ENCODE measurements at places on chromosomes 11 and 22. TPM values are rescaled to one million over a fixed set of nuclear protein-coding genes. Genes with fewer than 3 reads are reported as not detected.

DNA sequence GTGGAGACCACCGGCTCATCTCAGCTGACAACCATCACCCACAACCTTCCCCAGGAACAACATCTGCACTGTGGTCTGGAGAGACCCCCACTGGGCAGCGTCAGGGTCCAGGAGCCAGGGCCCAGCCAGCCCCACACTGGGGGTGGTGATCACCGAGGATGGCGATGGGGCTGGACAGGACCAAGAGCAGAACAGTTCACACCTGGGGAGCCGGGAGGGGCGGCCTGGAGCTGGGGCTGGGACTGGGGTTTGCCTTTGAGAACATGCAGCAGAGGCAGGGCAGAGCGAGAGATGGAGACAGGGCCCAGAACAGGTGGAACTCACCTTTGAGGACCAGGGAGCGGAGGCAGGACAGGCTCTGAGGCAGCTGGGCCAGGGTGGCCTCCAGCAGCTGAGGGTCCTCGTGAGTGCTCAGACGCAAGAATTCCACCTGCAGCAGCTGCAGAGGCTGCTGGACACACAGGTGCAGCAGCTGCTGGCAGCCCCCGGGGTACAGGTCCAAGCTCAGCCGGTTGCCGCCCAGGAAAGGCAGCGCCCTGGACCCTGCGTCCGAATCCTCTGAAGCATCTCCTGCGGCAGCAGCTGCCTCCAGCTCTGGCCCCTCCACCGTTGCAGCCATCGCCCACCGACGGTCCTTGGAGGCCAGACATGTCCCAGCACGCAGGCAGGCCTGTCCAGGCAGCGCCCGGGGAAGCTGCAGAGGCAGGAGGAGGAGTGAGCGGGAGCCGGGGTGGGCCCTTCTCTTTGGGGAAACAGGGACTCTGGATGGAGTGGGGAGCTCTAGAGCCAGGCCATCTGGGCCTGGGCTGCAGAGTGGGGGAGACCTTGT is 1.0 kb downstream of the PIDD1 start:
- H3K27ac ChIP-seq, result no peak overlapping the region
- H3K36me3 ChIP-seq, result peaks cover 5% of the 10 kb centered on the region
- DNase-seq, result peak; percentile 68
- H3K4me3 ChIP-seq, result peak overlapping the region; percentile 84

DNA sequence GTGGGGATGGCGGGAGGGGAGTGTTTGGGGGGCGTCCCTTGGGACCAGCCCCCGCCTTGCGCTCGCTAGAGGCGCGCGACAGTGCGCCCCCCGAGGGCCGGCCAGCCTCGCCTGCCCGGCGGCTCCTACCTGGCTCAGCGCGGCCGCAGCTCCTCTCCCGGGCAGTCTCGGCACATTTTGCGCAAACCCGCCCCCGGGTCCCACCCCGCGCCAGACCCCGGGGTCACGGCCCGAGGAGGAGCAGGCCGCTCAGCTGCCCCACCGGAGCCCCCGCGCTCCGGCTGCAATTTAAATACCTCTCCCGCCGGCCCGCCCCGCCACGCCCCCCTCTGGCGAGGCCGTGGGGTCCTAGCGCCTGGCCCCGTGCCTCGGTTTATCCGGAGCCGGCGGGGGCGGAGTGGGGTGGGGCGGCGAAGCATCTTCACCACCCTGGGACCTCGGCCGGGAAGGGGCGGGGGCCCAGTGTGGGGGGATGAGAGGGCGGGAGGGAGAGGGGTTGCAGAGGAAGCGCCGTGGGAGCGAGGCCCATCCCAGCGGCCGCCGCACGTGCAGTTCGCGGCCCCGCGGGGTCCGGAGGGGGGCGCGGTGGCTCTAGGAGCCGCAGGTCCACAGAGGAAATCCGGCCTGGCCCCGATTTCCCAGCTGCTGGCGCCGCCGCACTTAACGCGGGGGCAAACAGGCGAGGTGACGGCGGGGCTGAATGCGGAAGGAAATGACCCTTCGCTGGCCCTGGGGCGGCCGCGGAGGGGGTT is at the start of gene LRRC32:
Gene LRRC32, minus strand, starts transcription at position 263 of the 752 bp plus-strand sequence. CDS start 4,793 bp downstream, outside the sequence.
- H3K4me1 ChIP-seq, result no peaks in the 10 kb centered on the region
- DNase-seq, result peak; percentile 80
- H3K36me3 ChIP-seq, result no peaks in the 10 kb centered on the region
- H3K4me3 ChIP-seq, result peak within 1 kb of the TSS; percentile 53
- H3K27ac ChIP-seq, result no peak within 1 kb of the TSS
- peaks cover 30% of the 10 kb centered on the region for H3K27me3 ChIP-seq

- H3K27ac ChIP-seq, result no peak overlapping the region
- H3K36me3 ChIP-seq, result peaks cover 14% of the 10 kb centered on the region
- DNase-seq, result no peak
- peaks cover 4% of the 10 kb centered on the region for H3K4me1 ChIP-seq
- no peaks in the 10 kb centered on the region for H3K27me3 ChIP-seq
- no peak overlapping the region for H3K4me3 ChIP-seq
Measured at GRCh38 chr11:72730737-72731136, 21.5 kb downstream of the ARAP1 start.

- H3K4me3 ChIP-seq, result peak overlapping the region; percentile 75
- peak; percentile 95 for DNase-seq
- no peaks in the 10 kb centered on the region for H3K27me3 ChIP-seq
- peak overlapping the region; percentile 10 for H3K27ac ChIP-seq
- H3K36me3 ChIP-seq, result peaks cover 11% of the 10 kb centered on the region
Measured at GRCh38 chr11:3841426-3842350, 929 bp upstream of the RHOG start.

DNA sequence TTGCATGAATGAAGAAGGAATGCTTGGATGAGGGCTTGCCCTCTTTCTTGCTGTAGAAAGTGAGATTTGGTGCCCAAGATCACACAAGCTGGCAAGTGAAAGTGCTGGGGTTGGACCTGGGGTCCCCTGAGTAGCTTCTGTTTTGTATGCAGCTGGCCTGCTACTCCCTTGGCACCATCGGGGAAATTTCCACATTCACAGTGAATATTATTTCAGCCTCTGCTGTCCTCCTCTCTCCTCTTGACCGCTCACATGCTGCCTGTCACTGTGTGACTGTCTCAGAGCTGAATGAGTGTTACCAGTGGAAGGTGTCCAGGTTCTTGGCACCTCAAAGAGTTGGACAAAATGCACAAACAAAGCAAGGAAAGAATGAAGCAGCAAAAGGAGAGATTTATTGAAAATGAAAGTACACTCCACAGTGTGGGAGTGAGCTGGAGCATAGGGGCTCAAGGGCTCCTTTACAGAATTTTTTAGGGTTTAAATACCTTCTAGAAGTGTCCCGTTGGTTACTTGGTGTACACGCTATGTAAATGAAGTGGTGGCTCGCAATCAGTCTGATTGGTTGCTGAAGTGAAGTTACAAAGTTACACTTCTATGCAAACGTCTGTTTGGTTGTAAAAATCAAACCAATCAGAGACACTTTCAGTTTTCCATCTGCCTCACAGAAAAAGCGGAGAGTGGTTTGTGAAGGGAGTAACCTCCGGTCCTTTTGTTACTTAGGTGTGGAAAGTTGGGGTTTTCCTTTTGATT is 87.4 kb downstream of the DEPDC5 start:
- H3K27ac ChIP-seq, result no peak overlapping the region
- no peak overlapping the region for H3K4me3 ChIP-seq
- H3K4me1 ChIP-seq, result no peaks in the 10 kb centered on the region

DNA sequence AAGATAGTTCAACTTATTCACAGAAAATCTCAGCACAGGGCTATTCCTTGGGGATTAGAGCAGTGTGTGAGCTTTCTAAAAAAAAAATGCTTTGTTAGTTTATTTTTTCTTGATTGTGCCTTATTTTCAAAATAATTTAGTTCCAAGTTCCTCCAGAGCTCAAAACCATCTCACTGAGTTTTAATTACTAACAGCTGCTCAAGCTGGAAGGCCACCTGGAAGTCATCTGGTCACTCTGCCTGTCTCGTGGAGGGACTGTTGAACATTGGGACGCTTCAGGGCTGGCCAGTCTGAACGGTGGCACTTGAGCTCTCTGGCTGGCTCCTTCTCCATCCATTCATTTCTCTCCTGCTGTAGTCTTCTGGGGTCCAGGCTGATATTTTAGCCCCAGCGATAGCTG is 4.0 kb downstream of the OR51E1 start:
- H3K27ac ChIP-seq, result no peak overlapping the region
- no peak for DNase-seq
- H3K27me3 ChIP-seq, result peaks cover 81% of the 10 kb centered on the region
- no peaks in the 10 kb centered on the region for H3K4me1 ChIP-seq

GRCh38 chr11:103061656-103062055 is 30.3 kb downstream of the DCUN1D5 start:
- H3K4me1 ChIP-seq, result no peaks in the 10 kb centered on the region
- H3K27ac ChIP-seq, result no peak overlapping the region
- peaks cover 84% of the 10 kb centered on the region for H3K36me3 ChIP-seq
- no peak for DNase-seq
- no peaks in the 10 kb centered on the region for H3K27me3 ChIP-seq

GRCh38 chr11:62171261-62171723 is 18.7 kb upstream of the SCGB1D1 start:
- H3K4me1 ChIP-seq, result no peaks in the 10 kb centered on the region
- peak; percentile 96 for DNase-seq
- H3K27ac ChIP-seq, result no peak overlapping the region

DNA sequence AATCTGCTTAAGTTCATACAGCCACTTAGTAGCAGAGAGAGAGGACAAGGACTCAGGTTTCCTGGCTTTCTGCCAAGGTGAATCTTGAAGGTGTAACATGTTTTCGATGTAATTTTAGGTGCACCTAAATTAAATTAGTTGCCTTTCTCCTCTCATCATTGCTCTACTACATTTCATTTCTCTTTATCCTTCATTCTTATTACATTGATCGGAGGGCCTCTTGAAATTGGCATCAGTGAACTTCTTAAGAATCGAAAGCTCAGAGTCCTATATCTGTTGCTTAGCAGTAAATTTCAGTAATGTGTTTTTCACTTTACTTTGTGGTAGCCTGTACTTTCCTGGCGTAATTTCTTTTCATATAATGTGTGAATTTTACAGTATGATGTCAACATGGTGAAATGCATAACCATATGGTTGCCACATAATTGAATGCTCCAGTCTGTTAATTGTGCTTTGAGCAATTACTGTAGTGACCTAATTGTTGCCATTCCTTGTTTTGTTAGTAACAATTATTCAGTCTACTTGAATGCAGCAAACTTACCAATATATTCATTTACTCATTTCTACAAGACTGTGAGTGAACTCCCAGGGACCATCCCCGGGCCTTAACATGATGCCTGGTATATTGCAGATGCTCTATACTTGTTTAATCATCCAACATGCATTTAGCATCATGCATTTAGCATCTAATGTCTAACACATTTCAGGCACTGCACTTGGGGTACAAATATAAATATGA is 138.1 kb downstream of the MAML2 start:
- H3K4me1 ChIP-seq, result no peaks in the 10 kb centered on the region
- H3K27ac ChIP-seq, result no peak overlapping the region
- no peaks in the 10 kb centered on the region for H3K27me3 ChIP-seq
- H3K36me3 ChIP-seq, result no peaks in the 10 kb centered on the region
- no peak overlapping the region for H3K4me3 ChIP-seq

DNA sequence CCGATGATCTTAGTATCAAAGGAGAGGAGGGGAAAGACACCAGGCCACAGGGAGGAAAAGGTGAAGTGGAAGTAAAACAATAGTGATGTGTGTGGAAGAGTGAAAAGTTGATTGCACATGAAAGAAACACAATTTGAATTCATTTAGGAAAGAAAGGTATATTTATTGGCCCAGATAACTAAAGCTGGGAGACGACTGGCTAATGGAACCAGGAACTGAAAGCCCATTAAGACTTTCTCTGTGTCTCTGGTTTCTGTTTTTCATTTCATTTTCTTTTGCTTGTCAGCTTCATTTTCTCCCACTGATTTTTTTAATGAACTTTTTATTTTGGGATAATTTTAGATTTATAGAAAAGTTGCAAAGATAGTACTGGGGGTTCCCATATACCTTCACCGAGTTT is 5.1 kb upstream of the DCHS1 start:
- H3K4me1 ChIP-seq, result no peaks in the 10 kb centered on the region
- no peak for DNase-seq
- H3K36me3 ChIP-seq, result no peaks in the 10 kb centered on the region
- H3K27me3 ChIP-seq, result peaks cover 17% of the 10 kb centered on the region
- H3K4me3 ChIP-seq, result no peak overlapping the region

DNA sequence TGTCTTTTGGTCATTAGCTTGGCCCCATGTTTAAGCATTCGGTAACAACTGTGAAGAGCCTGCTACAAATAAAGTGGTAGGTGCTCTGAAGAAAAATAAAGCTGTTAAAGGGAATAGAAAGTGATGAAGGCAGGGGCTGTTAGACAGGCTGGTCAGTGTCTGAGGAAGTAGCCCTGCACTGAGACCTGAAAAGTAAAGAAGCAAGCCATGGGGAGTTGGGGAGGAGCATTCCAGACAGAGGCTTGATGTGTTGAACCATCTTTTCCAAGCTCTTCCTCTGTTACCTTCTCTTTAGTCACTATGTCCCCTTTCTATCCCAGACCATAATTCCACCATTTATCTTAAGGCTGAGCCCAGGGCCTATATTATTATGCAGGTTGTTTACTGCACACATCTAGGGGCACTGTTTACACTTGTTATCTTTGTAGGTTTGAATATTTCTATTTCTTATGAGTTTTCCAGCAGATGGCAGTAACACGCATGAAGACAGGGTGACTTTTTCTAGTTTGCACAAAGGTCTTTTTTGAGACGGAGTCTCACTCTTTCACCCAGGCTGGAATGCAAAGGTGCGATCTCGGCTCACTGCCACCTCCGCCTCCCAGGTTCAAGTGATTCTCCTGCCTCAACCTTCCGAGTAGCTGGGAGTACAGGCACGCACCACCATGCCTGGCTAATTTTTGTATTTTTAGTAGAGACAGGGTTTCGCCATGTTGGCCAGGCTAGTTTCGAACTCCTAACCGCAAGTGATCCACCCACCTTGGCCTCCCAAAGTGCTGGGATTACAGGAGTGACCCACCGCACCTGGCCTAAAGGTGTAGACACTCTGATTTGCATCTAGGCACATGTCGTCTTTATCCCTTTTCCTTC is 23.0 kb downstream of the ZFTA start:
- no peaks in the 10 kb centered on the region for H3K4me1 ChIP-seq
- no peaks in the 10 kb centered on the region for H3K27me3 ChIP-seq
- H3K4me3 ChIP-seq, result no peak overlapping the region
- H3K36me3 ChIP-seq, result peaks cover 9% of the 10 kb centered on the region
- DNase-seq, result no peak

Gene KCTD17
- 43.3 TPM for total RNA-seq

Gene EXPH5
- total RNA-seq, result 3.4 TPM

Gene HINFP
- 50.7 TPM for total RNA-seq

Gene PHETA2
- 3.9 TPM for total RNA-seq

Gene VPREB1
- not detected for total RNA-seq

All from endodermal cell (in vitro differentiated cells).